NCI-H2081 (cell line): ENCODE measurements at places on chromosomes 4 and X.

DNA sequence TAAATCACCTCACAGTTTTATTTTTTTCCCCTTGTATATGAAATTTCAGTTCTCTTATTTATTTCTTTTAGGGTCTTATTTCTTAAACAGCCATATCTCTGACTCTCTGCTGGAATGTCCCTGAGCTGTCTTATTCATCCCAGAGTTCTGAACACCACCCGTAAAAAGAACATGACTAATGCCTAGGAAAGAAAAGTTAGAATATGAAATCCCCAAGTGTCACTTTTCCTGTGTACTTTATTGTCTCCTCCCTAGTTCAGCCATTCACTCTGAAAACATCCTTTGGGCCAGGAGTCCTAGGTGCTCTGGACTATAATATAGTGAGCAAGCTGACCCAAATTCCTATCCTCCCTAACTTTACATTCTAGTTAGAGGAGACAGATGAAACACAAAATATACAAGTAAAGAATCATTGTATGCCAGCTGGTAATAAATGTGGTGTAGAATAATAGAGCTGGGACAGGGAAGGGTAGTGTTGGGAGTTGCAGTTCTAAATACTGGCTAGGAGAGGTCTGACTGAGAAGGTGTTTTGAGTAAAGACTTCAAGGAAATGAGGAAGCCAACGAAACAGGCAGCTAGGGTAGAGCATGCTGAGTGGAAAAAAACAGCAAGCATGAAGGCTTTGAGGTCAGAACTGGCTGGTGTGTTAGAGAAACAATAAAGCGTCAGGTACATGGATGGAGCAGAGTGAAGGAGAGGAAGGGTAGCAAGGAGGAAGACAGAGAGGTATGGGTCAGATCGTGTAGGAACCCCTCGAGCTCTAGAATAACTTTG is 40.6 kb upstream of the FTHL17 start:
- no peak for DNase-seq

DNA sequence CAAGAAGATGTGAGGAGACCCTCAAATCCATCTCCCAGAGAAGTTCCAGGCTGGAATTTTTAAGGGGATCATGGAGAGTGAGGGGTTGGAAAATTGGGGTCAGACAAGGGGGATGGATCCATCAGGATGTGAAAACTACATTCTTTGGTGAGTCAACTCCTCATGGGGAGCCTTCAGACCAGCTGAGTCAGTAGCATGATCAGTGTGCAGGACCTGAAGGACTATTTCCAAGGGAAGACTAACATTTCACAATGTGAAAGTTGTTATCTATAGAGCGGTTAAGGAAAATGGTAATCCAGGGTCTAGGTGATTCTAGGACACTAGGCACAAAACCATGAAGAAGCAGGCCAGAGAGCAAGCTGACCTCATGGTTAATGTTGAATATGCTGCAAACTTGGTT is 38.6 kb upstream of the CEP135 start:
- DNase-seq = no peak

GRCh38 chr4:2482693-2483092 is 13.8 kb downstream of the RNF4 start:
- DNase-seq = peak; percentile 80

DNA sequence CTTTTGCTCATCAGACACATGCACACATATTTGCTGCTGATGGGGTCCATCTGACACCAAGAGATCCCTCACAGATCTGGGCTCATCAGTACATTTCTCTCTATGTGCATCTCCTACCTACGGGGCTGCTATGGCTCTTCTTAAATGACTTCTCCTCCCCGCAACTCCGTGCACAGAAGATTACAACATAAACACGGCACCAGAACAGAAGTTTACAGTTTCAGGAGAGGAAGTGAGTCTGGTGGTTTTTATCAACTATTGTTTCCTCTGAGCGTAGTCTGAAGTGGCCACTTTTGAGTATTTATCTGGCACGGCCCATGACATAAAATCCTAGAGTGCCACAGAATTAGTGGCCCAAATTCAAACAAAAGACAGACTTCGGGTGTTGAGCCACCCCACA is 263.8 kb downstream of the PRDM5 start:
- DNase-seq = no peak

- DNase-seq = no peak
These were observed 2.0 kb downstream of the BCOR start for GRCh38 chrX:40095583-40096394.

- no peak for DNase-seq
These were observed 41.6 kb downstream of the EVC start for GRCh38 chr4:5752376-5753184.

DNA sequence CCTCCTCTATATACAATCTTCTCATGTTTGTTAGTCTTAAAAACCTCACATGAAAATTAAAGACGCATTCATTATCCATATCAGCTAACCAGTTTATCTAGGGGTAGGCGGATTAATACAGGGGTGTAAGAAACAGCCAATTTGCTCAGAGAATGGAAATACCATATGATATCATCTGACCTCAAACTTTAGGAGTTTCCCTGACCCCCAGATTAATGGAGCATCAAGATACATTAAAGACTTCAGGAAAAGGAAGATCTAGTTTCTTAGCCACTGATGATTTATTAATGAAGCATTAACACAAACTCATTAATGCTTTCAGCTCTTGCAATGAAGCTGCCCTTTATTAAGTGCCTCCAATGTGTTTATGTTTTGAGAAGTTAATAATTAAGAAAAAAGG is 67.5 kb downstream of the CAMK2D start:
- no peak for DNase-seq

- no peak for DNase-seq
These were observed 164.4 kb downstream of the FNIP2 start for GRCh38 chr4:158933236-158933635.

DNA sequence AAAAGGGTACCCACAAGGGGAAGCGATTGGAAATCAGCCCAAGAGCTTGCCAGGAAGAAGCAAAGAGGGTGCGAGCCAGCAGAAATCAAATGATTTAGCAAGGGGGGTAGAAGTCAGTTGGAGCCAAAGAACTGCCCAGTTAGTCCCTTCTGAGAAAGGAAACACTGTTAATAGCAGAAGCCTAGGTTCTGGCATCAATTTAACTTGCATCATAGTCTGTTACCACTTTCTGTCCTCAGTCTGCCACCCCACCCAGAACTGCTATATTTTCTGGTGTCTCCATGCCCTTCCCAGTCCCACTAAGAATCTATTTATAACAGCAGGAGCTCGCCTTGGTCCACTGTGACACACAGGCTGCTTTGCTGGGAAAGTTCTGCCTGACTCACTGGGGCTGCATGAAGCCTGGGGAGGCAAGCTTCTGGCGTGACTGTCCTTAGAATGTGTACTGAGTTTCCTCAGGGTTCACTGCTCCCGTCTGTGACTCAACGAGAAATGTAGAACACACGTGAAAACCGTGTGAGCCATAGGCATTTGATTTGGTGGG is 157.8 kb upstream of the TTC29 start:
- DNase-seq = no peak

GRCh38 chr4:47733302-47734175 is 104.3 kb downstream of the CORIN start:
- no peak for DNase-seq

- no peak for DNase-seq
These were observed 719.0 kb upstream of the FRG1 start for GRCh38 chr4:189221691-189222090.

GRCh38 chrX:103845165-103845653 is 13.2 kb upstream of the RAB9B start:
- peak; percentile 66 for DNase-seq

DNA sequence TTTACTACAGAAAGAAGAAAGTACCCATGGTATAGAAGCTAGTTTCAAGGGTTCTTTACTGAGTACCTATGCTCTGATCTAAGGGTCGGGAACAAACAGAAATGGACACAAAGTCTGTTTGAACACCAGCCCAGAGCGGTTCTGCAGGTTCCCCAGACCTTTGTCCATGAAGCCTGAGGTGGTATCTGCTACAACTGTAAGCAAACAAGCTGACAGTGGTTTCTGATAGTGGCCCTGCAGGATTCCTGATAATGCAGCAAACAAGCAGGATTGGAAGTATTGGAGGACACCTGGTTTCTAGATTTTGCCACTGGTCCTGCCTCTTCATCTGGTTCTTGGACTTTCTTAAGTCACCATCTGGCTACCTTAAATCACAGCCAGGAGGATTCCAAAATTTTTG is 23.7 kb downstream of the SMPX start:
- DNase-seq = no peak

DNA sequence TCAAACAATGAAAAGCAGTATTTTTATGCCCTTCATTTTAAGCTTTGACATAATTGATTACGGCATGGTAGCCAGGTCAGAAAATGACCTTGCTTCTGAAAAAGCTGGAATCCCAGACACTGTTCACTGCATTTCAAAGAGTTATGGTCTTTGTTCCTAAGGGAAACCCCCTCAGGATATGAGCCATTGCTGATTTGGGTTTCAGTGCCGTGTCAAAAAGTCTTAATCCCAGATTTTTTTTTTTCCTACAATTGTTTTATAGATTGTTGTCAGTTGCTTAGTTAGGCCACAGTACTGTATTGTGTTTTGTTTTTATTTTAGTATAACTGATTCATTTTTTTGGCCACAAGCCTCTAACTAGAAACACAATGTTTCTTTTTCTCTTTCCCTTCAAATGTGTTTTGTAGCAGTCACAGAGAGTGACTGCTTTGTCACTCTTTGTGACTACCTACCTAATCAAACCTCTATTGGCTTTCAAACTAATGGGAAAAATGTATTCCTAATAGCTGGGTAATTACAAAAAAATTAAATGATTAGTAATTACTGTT is 10.3 kb downstream of the WDR44 start:
- DNase-seq = no peak

- no peak for DNase-seq
These were observed 139.8 kb upstream of the KIT start for GRCh38 chr4:54517781-54518444.

DNA sequence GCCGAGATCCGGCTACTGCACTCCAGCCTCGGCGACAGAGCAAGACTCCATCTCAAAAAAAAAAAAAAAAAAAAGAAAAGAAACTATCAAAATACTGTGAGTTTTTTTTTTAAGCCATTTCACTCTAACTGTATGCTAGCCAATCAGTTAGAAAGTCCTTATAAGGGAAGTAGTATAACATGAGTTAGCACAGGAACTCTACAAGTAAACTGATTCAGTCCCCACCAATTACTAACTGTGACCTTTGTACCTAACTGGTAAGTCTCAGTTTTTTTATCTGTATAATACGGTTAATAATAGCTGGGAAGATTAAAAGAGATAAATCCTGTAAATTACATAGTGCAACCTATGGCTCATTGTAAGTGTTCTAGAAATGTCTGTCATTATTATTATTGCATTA is 35.1 kb upstream of the BRS3 start:
- DNase-seq = no peak

- no peak for DNase-seq
These were observed 114.0 kb upstream of the INPP4B start for GRCh38 chr4:142960126-142960525.

DNA sequence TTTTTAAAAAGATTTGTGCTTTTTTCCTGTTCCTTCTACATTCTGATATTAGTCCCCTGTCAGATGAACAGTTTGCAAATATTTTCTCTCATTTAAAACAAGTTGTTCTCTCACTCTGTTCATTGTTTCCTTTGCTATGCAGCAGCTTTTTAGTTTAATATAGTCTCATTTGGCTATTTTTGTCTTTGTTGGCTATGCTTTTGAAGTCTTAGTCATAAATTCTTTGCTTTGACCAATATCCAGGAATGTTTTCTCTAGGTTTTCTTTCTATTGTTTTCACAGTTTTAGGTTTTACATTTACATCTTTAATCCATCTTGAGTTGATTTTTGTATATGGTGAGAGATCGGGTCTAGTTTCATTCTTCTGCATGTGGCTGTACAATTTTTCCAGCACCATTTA is 136.8 kb downstream of the TET2 start:
- DNase-seq = no peak

DNA sequence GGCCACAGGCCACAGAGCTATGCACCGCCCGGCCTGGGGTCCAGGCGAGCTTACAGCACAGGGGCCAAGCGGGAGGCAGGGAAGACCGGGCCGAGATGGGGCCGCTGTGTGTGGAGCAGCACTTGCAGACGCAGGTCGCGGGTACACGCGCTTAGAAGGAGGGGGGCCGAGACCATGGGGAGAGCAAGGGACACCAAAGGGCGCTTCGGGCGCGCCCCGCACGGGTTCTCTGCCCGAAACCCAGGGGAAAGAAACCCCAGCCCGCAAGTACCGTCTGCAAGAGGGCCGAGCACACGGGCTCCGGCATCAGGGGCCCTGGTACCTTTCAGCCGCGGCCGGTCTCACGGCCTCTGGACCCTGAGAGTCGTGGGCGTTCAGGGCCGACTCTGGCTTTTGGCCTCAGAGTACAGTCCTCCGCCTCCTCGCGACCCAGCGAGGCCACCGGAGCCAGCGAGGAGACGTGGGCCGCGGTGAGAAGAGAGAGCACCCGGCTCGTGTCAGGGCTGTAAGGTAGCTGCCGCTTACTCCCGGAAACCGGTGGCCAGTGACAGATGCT is 342 bp downstream of the EOLA2 start:
- no peak for DNase-seq

DNA sequence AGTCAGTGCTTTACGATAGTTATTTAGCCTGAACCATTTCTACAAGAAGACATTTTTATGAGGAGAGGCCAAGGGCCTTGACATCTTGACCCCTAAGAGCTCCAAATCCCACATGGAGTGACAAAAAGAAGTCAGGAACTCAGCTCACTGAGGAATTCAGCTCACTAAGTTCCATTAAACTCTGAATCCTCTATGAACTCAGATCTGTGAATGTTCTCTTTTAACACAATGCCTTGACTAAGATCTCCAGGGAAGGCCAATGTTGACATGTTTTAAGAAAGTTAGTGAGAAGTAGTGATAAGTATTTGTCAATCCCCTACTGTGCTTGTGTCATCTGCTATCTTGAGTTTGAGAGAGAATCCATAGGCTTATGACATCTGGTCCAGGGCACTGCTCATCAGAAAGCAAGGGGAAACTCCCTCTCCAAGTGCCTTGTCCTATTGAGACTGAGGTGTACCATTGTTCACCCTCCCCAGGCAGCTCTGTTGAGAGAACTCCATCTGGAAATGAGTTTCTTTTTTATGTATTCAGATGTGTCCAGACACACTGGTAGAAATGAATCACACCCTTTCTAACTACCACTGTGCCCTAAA is 68.7 kb upstream of the PCDH19 start:
- no peak for DNase-seq

- DNase-seq = no peak
These were observed 466.1 kb downstream of the C4orf33 start for GRCh38 chr4:129561886-129562671.

- DNase-seq = no peak
These were observed 9.9 kb upstream of the SMIM10L2A start for GRCh38 chrX:135411893-135412292.

DNA sequence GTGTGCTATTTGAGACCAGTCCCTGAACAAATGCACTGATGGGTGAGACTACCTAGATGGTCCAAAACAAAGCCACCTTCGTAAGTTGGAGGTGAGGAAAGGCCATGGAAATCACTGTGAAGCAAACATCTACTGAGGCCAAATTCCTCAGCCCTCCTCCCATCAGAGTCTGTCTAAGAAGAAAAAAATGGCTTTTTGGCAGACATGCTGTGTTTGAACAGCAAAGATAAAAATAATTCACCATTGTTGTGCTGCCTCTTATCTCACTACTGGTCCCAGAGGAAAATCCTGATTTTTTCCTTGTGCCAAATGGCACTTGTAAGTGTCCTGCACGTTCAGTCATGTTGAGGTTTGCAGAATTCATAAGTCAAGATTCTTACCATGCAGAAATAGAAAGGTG is 7.9 kb downstream of the MAGEB18 start:
- DNase-seq = no peak

GRCh38 chr4:73603271-73603710 is 16.9 kb downstream of the RASSF6 start:
- DNase-seq = no peak

- DNase-seq = no peak
These were observed 2023.7 kb downstream of the C4orf33 start for GRCh38 chr4:131119661-131120060.
